NCI-H1436 (cell line): ENCODE measurements at places on chromosomes 1 and 21.

DNA sequence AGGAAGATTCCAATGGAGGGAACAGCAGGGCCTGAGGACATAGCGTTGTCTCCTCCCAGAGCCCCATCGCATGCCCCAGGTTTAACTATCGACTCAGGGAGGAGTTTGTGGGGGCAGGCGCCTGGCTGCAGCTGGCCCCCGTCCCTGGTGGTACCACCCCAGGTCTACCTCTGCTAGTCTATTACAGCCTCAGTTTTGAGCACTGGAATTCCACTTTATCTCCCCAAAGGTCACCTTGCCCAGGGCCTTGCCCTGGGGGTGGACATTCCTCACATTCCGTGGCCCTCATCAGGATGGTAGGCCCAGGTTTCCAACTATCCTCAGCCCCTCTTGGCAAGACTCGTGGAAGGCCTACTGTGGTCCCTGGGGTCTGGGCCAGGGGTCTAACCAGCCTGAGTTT is 65.4 kb upstream of the SSBP3 start:
- no peak for DNase-seq

DNA sequence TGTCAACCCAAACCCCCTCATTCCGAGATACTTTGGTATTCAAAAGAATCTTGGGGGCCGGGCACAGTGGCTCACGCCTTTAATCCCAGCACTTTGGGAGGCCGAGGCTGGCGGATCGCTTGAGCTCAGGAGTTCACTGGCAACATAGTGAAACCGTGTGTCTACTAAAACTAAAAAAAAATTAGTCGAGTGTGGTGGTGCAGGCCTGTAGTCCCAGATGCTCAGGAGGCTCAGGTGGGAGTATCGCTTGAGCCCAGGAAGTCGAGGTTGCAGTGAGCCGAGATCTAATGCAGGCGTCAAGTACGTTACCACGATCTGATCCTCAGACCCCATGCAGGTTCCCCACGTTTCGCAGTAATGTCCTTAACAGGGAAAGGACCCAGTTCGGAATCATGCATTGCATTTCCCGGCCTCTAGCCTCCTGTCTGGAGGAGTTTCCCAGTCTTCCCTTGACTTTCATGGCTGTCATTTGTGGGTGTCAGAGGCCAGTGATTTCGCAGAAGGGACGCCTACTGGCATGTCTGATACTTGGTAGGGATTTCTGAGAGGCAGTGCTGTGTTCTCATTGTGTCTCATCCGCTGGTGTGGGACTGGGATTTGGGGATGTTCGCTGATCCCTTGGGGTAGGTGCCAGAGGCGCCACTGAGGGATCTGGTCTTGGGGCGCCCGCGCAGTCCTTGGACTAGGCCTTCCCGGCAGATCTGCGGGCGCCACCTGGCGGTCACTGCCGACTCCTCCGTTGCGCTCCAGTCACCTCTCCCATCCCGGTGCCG is 39.3 kb upstream of the HMGN1 start:
- DNase-seq: peak; percentile 83

DNA sequence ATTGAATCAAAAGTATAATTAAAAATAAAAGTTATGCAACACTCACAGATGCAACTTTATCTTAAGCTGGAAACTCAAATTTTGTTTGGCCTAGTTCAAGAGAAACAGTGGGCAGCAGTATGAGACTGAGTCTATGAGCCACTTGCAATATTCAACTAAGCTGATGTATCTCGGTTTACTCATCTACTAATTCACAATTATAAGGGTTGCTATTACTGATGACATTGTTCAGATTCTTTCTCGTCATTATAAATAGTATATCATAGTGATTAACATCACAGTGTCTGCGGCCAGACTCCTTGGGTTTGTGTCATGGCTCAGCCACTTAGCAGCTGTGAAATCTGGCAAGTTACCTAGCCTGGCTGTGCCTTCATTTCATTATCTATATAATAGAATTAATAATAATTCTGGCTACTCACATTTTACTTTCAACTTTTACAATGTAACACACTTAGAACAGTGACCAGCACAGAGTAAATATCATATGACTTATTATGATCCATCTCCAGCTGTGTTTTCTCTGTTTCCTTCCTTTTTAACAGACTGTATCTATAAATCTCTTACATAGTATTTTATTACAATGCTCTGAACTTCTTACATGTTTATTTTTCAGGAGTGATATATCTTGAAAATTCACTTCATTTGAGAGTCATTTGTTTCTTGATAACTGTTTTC is 194.3 kb upstream of the RGS18 start:
- DNase-seq: no peak

- DNase-seq: no peak
Observed at GRCh38 chr1:47577303-47578025, 139.6 kb downstream of the FOXD2 start.

GRCh38 chr1:32992489-32993323 is 28.1 kb upstream of the RNF19B start:
- no peak for DNase-seq

GRCh38 chr1:227136210-227136820 is 182.0 kb downstream of the CDC42BPA start:
- DNase-seq: no peak

DNA sequence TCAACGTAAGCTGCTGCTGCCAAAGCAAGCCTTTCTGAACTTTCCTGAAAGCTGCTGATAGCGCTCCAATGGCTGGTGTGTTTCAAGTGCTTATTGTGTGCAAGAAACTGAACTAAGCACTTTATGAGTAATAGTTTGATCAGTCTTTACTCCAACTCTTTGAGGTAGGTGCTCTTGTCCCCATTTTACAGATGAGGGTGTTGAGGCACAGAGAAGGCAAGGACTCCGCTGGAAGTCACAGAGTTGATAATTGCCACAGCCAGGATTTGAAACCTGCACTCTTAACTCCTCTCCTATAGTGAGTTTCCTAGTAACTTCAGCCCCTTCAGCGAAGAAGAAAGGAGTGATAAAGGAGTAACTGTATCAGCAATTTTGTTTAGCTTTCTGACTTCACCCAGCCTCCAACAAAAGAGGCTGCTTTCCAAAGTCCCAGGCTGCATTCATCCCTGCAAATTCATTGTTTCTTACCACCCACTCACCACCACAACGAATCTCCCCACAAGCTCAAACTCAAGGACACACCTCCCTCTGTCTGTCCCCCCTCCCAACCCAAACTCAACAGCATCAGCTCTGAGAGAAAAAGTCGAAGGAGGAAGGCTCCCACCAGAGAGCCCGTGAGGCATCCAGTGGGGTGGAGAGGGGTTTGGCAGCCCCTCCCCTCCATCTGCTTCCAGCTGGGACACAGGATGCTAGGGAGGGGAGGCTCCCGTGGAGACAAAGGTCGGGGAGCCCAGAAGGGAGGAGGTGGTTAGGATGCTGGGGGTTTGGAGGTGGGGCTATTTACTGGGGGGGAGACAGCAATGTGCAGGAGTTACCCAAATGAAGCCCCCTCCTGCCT is 139.6 kb downstream of the NAV1 start:
- no peak for DNase-seq

DNA sequence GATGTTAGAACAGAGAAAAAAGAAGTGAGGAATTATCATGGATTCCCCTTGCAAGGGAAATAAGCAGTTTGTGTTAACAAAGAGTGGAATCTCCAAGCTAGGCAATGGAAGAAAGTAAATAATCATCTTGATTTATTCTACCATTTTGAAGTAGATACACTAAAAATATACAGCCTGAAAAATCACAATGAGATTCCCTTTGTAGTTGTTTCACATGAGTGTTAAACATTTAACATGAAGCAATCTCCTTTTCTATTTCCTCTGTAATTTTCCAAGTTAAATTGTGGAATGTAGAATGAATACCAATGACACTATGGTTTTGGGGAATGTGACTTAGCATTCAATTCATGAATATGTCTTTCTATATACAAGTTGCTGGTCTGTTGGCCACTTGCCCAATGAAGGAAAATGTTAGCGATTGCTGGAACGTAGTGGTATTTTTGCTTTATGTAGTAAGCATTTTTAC is 5.7 kb downstream of the TGFB2 start:
- DNase-seq: no peak

GRCh38 chr1:14996133-14997050 is 157.2 kb upstream of the TMEM51 start:
- no peak for DNase-seq

DNA sequence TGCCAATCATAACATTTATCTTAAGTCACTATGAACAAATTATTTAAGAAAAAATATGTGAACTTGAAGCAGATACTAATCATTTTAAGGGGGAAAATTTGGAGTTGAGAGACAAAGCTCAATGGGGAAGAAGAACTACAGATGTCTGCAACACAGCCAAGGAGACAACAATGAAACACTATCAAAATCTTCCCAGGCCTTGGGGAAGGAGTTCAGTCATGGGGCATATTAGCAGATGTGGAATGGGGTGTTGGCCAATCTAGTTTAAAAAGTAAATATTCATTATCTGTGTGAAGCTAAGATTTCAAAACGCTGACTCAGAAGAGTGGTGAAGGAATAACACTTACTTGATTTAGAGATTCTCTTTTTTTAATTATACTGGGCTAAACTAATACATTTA is 671.6 kb upstream of the ZP4 start:
- DNase-seq: no peak

- peak; percentile 48 for DNase-seq
Observed at GRCh38 chr1:197356723-197357533, 88.9 kb downstream of the CRB1 start.

DNA sequence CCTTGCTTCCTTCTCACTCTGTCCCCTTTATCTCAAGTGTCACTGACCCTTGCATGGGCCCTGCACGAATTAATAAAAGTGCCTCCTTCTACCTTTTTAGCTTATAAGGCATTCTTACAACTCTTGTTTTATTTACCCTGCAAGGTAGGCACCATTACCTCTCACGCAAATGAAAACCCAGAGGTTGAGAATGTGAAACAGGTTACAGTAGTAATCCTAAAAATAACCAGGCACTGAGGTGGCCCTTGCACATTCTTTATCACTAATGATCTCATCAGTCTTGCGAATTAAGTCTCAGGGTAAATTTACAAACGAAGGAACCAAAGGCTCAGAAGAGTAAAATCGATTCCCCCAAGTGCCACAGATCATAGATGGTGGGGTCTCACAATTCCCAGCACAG is 3.7 kb downstream of the GLIS1 start:
- DNase-seq: no peak

- no peak for DNase-seq
Observed at GRCh38 chr1:221816899-221817298, 75.0 kb upstream of the DUSP10 start.

DNA sequence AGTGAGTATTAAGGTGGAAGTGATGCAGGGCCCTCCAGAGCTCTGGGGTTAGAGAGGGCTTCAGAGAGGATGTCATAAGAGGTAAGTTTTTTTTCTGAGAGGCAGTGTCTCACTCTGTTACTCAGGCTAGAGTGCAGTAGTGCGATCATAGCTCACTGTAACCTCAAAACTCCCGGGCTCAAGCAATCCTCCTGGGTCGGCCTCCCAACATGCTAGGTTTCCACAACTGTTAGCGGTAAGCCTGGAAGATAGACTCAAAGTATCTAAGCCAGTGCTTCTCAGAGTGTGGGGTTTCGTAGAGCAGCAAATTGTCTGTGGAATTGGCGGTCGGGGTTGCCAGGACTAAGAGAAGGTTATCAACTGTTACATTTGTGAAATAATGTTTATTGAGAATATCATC is 18.6 kb upstream of the IGSF3 start:
- DNase-seq: no peak

DNA sequence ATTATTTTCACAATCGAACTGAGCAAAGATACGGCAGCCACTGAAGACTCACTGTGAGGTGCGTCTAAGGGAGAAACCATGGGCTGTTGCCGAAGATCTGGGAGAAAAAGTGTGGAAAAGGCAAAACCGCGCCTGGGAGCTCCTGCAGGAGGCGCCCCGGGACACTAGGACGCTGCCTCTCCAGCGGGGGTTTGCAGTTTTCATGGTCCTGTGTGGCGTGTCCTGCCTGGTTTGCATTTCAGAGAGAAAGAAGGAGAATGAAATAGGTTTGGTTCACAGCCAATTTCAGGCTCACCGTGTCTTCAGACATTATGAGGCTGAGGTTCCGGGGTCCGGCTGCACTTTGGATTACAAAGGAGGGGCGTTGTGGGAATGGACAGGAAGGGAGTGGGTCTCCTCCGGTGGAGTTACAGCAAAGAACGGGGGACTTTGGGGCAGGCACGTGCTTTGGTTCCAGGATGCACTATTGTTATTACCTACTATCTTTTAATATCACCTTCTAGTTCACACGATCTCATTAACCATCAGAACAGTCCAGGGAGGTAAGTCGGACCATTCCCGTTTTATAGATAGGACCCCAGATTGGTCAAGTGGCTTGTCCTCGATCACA is 179.8 kb downstream of the DYRK1A start:
- DNase-seq: no peak

GRCh38 chr1:93079685-93080141 is 630 bp downstream of the MTF2 start:
- DNase-seq: no peak

DNA sequence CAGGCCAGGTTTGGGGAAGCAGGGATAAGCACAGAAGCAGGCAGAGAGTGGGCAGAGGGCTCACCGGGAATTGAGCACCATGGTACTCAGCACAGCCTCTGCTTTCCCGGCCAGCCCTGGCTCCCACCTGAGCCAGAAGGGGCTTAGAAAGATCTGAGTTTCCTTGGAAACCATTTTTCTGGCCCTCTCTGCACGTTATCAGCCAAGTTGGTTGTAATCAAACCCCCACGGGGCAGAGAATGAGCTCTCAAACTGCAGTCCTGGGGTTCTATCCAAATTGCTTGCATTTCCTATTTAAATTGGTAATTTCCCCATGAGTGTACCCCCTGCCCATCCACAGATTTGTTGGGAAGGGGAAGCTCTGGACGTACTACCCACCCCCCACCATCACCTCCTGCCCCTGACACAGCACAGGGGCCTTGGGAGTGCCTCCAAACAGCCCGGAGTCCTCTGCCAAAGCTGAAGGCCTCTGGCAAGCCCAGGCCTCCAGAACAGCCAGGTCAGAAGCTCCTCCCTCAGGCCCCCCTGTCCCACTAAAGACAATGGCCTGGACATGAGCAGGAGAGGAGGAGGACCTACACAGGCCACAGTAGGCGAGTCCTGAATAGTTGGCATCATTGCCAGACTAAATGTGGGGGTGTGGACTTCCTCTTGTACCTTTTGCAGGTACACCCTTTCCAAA is 42.7 kb upstream of the GJB5 start:
- no peak for DNase-seq

DNA sequence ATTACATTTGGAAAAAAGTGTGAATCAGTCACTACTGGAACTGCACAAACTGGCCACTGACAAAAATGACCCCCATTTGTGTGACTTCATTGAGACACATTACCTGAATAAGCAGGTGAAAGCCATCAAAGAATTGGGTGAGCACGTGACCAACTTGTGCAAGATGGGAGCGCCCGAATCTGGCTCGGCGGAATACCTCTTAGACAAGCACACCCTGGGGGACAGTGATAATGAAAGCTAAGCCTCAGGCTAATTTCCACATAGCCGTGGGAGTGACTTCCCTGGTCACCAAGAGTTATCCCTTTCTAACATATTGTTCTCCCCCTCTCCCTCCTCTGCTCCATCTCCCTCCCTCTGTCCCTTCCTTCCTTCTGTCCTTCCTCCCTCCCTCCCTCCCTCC is 47.7 kb upstream of the RHOU start:
- peak; percentile 38 for DNase-seq

GRCh38 chr1:108591466-108591865 is 31.6 kb downstream of the EEIG2 start:
- DNase-seq: no peak
